Suprapubic skin (tissue), 4 donors: ENCODE measurements at places on chromosomes 16 and 17.

- DNase-seq, result no peak
These were observed 11.3 kb downstream of the CX3CL1 start for GRCh38 chr16:57383276-57384247.

DNA sequence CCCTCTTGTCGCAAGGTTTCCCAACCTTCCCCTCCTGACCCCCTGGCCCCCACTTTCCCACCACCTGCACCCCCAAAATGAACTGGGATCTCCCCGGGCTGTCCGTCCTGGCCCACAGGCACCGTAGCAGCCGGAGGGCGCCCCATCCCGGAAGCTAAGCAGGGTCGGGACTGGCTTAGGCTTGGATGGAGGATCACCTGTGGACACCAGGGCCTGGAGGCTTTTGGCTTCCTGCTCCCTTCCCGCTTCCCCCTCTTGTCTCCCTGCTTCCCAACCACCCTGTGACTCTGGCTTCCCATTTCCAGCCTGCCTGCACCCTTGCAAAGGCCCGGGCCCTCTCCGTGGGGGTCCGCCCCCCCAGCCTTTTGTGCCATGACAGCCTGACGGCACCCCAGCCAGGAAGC lies 2291.3 kb downstream of the TP53TG3F start:
- peak; percentile 67 for DNase-seq

GRCh38 chr17:73976147-73976546 lies 227.3 kb upstream of the RPL38 start:
- no peak for DNase-seq

DNA sequence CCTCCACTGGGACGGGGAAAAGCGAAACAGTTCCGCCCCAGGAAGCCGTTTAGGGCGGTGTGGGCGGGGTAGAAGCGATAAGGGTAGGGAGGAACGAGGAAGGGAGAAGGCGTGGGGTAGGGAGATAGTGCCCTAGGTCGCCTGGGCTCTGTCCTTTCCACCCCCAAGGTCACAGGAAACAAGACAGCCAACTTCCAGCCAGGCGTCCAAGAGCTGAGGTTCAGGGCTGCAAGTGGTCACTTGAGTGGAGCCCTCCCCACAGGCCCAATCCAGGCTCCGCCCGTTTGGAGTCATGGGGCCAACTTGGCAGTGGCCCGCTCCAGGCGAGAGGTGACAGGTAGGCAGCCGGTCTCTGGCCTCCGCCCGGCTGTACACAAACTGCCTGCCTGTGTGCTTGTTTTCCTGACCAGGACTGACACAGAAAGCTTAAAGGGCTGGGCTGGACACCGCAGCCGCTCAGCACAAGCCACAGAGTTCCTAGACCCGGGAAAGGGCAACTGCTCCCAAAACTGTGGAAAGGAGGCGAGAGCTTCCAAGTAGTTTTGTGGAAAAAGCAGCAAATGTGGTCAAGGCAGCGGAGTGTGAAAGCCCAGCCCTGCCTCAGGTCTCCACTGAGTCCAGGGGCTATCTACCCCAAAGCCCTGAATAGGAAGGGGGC lies at the start of gene RILP:
TSS of gene RILP (minus strand) at position 23 of the 658 bp plus-strand sequence. CDS start 62 bp downstream, outside the sequence.
- peak; percentile 90 for DNase-seq

DNA sequence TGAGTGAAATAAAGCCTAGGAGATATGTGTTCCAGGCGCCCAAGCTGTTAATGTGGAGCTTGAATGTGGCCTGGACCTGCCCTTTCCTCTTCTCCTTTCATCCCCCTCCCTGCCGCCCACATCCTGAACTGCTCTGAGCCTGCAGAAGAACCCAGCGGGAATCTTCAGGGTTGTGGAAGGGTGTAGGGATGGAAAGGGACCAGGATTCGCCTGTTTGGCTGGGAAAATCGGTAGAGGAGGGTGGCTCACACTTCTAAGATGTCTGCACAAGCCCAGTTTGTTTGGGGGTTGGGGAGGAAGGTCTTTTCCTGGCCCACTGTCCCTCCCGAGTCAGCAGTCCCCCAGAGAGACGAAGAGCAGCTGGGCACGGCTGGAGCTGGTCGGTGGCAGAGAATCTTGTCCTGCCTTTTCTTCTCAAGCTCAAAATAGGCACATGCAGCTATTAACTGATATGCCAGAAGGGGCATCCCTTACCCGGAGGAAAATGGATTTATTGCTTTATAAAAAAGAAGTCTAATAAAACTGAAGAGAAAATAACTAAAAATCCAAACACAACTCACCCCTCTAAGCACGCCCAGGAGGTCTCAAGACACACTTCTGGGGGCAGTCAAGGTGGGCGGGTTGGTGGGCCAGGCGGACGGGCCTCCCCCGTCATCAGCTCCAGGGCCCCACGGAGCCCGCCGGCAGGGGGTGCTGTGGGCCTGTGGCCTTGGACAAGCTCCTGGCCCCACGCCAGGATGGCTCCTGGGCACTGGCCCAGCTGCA lies 11.5 kb upstream of the PITPNA start:
- DNase-seq, result peak; percentile 90

DNA sequence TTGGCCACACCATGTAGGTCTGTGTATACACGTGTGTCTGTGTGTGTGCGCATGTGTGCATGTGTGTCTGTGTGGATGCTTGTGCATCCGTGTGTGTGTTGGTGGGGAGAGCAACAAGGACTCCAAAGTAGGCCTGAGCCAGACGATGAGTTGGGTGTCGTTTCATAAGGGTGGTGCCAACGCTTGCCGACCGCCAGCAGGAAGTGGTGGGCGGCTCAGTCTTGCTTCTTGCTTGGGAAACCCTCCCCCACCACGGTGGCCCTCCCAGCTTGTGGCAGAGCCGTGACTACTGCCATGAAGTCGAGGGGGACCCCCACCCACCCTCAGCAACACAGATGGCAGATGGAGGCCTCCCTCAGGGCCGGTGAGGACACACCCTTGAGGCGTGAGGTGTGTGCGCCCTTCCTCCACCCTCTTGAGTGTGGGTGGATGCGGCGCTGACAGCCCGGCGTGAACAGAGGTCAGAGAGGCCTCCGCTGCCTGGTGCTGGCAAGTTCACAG lies 17.5 kb downstream of the SBK1 start:
- DNase-seq, result no peak

- DNase-seq, result no peak
These were observed 35.1 kb upstream of the IL34 start for GRCh38 chr16:70611224-70611598.

- no peak for DNase-seq
These were observed 44.9 kb downstream of the ABCA5 start for GRCh38 chr17:69282002-69282401.

DNA sequence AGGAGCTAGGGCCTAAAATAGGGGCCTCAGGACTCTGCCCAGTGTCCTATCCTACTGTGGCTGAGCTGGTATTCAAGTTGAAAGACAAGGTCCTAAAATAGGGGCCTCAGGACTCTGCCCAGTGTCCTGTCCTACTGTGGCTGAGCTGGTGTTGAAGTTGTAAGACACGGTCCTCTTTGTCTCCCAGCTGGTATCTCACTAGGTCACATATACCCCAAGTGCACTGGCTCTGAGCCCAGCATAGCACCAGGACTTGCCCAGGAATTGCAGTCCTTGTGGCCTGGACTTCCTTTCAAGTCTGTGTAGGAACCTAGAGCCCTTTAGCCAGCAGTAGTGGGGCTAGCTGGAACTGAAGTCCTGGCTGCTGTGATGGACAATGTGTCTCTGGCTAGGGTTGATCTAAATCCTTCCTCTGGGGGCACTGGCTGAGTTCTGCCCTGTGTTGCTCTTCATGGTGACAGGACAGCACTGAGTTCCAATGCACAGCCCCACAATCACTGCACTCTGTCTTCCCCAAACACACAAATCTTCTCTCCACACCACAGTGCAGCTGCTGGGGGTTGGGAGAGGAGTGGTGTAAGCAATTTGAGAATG lies 260.5 kb downstream of the HAPSTR1 start:
- no peak for DNase-seq

DNA sequence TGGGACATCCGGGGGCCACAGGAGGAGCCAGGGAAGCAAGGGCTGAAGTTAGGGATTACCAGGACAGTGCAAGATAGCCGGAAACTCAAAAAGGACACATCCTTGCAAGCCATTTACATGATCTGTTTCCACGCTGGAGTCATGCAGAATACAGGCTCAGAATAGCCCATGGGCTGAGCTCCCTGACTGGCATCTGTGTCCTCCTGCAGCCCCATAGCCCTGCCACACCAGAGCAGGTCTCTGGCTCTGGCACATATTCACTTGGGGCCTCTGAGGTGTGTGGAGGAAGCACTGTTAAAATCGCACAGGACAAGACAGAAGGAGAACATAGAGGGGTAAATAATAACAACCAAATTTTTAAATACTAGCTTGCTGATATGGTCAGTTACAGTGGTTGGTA lies 65.8 kb downstream of the ELAC2 start:
- no peak for DNase-seq

GRCh38 chr16:88994695-88995094 lies 17.7 kb upstream of the CBFA2T3 start:
- no peak for DNase-seq

- DNase-seq, result peak; percentile 84
These were observed 2.9 kb downstream of the CTRL start for GRCh38 chr16:67928561-67929364.

- peak; percentile 67 for DNase-seq
These were observed 115.2 kb downstream of the CCDC182 start for GRCh38 chr17:57629886-57630285.

DNA sequence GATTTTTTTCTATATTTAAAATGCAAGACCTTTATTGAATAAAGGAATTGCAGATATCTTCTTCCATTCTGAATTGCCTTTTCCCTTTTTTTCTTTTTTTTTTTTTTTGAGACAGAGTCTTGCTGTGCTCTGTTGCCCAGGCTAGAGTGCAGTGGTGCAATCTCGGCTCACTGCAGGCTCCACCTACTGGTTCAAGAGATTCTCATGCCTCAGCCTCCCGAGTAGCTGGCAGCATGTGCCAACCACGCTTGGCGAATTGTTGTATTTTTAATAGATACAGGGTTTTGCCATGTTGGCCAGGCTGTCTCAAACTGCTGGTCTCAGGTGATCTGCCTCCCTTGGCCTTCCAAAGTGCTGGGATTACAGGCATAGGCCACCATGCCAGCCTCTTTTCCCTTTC lies 151.5 kb downstream of the CEP112 start:
- DNase-seq, result no peak
